Upper lobe of right lung (tissue), 1 donor: ENCODE measurements at places on chromosomes 3 and 15.

DNA sequence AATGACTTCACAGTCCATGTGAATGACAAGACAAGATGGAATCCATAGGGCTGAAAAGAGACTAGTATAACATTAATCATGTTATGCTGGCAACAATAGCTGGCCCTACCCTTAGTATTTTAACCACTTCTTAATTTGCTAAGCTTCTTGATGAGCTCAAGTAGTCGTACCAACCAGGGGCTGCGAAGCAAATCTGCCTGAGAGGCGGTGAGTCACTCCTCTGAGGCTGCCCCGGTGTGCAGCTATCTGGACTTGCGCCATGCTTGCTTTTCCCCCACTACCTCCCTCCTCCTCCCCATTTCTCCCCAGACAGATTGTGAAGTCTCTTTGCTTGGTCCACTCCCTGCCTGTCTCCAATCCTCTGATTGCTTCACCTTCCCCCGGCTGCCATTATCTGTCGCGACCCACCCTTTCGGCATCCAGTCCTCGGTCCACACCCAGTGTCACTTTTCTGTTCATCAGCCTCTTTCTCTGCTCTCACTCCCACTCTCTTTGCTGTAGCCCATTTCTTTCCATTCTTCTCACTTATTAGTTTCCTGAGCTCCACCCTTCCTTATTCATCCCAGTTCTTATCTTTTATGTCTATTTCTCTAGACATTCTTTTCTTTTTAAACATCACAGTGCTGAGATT lies 42.7 kb downstream of the DUT start:
- peak; percentile 60 for DNase-seq

GRCh38 chr3:53630547-53630946 lies 136.1 kb downstream of the CACNA1D start:
- DNase-seq = no peak

DNA sequence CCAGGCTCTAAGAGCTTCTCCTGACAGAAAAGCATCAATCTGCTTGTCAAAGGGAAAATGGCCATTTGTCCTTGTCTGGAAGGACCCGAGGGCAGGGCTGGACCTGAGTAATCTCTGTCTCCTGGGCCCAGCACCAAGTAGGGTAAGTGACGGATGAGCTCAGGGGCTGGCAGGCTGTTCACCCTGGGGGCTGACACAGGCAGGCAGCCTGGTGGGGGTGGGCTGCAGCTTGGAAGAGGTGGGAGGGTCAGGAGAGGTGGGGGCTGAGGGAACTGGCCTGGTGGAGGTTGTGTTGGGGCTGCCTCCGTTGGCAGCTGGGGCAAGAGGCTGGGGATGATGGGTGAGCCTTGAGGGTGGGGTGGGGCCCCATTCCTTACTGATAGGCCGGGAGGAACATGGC lies 42.3 kb upstream of the ADPGK start:
- no peak for DNase-seq

DNA sequence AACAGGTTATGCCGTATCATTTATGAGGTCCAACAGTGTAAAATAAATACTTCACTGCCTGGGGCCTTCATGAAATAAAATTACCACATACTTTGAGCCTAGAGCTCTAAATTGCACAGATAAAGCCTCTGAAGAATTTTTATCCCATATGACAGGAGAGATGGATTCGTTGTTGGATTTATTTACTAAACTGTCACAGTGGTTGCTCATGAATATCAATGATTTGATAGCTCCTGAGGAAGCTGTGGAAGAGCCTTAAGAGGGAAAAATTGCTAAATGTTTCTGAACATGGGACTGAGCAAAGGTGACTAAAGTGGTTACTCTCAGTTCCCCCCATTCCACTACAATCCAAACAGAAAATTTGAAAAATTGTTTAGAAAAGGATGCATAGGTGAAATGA lies 558.9 kb upstream of the IL12A start:
- no peak for DNase-seq

GRCh38 chr3:138946663-138947494 lies at the start of the genes FOXL2 and FOXL2NB:
Gene FOXL2, minus strand, starts transcription at chr3:138947137. Its CDS starts 415 bp downstream, at chr3:138946722.
Gene FOXL2NB, plus strand, starts transcription at chr3:138947217. Its CDS starts 148 bp downstream, at chr3:138947365.
- DNase-seq = no peak

- no peak for DNase-seq
These were observed 190.7 kb downstream of the LSAMP start for GRCh38 chr3:116254541-116254940.

- no peak for DNase-seq
These were observed 147.1 kb upstream of the LPP start for GRCh38 chr3:188006726-188007393.

DNA sequence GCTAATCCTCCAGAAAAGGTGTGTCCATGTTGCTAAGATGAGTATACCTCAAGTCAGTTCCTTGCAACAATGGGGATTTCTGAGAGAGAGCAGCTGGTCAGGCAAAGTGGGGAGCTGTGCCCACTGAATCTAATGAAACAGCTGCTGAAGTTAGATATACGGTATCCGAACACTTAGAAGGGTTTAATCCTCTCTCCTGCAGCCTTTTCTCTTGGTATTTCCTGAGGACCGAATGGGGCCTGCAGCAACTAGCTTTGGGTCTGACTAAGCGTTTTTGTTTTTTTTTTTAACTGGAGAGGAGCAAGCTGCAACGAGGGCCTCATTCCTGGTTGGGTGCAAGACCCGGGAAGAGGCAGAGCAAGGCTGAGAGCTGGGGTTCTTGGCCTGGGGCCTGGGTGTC lies 37.6 kb upstream of the BNC1 start:
- DNase-seq = no peak

GRCh38 chr3:54426381-54426780 lies 304.0 kb downstream of the CACNA2D3 start:
- no peak for DNase-seq

- DNase-seq = no peak
These were observed 180.1 kb downstream of the RORA start for GRCh38 chr15:61049028-61049427.

DNA sequence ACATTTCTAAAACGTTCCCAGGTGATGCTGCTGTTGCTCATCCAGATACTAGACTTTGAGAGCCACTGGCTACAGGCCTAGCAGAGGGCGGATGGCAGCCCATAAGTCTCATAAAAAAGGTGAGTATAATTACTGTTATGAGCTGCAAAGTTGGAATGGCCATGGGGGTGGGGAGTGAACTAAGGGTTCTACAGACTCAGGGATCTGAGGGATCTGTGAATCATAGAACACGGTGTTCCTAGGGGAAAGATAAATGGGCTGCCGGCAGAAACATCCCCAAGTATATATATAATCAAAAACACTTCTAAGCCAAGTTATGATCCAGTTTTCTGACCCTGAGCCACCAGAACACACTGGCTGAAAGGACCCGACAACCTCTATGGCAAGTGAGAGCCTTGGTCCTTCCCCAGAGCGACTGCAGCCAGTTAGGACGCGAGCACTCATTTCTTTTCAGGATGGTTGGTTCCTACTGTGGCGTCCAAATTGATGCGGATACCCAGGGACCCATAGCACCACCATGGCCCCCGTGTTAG lies 7.9 kb upstream of the SYNM start:
- no peak for DNase-seq

DNA sequence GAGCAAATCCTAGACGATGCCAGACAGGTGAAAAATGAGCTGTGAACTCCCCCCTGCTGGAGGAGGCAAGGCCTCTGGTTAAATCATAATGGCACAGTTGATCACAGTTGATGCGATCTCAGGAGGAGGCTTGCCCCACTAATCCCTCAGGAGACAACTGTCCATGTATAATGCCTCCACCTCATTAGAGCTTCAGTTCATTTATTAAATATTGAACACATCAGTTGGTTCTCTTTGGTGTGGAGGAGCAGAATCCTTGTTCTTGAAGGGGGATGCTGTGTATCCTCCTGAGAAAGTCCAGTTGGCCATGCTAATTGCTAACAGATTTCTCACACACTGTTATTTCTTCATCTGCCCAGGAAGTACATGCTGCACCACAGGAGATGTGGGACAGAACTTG lies 290.5 kb downstream of the IGSF11 start:
- no peak for DNase-seq

- no peak for DNase-seq
These were observed 64.1 kb downstream of the BTD start for GRCh38 chr3:15665510-15666150.

GRCh38 chr3:61233746-61234145 lies 17.5 kb downstream of the FHIT start:
- no peak for DNase-seq

DNA sequence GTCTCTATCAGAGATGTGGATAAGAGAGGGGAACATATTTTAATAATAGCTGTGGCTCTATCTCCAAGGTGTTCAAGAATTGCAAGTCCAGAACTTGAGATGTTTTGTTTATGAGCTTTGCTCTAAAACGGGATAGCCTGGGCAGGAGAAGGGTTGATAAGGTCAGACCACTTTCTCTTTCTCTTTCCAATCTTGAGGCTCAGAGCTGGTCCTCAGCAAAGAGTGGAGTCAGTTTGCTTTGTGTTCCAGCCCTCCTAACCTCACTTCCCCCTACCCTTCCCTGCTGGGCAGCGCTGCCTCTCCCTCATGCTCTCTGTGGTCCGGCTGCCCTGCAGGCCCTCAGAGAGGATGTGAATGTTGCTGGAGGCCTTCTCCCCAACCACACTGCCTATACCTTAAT lies 13.8 kb downstream of the KLHL6 start:
- DNase-seq = no peak

- no peak for DNase-seq
These were observed 2.9 kb downstream of the ADPRH start for GRCh38 chr3:119582178-119582577.

DNA sequence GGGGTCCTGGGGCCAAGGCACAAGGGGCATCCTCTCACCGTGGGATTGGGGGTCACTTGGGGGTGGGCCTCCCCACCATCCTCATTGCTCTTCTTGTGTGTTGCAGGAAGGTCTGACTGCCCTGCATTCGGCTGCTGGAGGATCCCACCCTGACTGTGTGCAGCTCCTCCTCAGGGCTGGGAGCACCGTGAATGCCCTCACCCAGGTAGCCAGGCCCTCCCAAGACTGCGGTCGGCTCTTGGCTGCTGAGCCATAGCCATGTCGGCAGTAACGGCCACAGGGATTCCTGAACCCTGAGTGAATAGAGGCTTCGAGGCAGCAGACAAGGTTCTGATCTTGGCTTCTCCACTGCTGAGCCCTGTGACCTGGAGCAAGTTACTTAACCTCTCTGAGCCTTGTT lies 19.7 kb downstream of the ANKDD1A start:
- no peak for DNase-seq

DNA sequence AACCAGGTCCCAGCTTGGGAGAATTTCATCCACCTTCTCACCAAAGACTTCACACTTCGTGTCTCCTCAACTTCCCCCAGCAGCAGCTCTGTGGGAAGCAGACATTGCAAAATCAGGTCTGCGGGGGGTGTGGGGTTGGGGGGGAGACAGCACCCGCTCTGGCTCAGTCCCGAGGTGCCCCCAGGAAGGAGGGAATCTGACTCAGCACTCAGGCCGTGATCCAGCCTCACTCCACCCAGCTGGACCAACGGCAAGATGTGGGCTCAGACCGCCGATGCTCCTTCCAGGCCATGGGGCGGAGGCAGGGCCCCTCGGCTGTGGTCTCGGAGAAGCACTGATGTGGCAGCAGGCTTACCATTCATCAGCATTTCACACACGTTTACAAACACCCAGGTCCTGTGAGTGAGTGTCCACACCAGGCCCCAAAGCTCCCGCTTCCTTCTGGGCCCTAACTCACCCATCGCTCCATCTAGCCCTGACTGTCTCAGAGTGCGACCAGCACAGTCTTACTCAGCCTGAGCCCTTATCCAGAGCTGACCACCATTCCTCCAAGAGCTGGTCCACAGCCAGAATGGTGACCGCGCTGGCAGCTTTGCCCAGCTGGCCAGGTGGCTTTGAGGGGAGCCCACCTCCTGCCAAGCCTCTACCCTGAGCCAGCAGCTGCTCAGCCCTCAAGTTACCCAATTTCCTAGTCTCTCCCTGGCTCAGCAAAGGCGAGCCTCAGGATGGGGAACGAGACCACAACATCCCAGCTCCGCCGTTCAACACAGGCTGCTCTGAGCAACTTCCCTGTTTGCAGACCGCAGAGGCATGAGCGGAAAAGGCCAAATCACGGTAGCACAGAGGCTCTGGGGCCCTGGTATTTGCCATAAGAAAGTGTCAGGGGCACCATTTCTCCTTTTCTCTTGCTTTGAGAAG lies 3.3 kb downstream of the STAB1 start:
- peak; percentile 79 for DNase-seq

DNA sequence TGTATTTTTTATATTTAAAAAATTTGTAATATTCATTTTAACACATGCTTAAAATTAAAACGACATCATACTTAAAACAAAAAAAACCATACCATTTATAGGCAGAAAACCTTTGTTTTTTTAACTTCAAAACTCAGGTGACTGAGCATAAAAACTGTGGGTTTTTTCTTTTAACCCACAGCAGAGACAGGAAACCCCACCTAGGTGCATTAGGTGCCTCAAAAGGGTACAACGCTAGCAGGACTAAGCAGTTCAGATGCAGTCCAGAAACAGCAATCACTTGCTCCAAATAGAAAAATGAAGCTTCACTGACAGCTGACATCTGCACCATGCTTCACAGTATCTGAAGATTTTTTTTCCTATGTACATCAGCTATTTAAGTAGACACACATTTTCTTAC lies 52.3 kb downstream of the GLB1 start:
- no peak for DNase-seq

DNA sequence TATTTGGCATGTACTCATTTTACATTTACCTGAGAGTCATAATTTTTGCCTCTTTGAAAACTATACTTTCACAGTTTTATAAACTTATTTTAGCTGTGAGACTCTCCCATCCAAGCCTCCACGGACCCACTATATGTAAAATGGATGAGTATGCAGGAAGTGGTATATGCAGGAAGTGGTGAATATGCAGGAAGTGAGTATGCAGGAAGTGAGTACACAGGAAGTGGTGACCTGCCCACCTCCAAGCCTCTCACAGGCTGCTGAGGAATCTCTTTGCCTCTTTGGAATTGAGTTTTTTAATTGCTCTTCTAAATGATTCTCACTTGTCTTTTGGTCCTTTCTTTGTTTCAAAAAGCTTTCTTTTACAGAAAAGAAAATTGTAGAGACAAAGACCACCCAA lies 85.2 kb downstream of the KBTBD8 start:
- no peak for DNase-seq

DNA sequence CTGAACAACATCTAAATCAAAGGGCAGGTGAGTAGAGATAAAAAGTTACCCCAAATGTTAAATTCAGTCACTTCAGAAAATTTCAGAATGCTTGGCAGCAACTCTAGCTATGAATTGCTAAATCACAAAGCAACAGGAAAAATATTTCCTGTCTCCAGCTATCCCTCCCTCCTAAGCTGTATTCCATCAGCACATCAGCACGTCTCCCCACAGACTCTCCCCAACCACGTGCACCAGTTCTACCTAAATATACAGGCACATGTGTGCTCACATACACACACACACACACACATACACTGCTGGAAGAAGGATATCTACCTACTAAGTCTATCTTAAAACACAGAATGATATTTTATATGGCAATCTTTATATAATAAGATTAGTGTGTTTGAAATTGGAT lies 177.1 kb upstream of the ARHGEF26 start:
- no peak for DNase-seq

GRCh38 chr3:179991883-179992282 lies 44.9 kb downstream of the PEX5L start:
- DNase-seq = no peak

GRCh38 chr3:141643391-141643790 lies 94.7 kb upstream of the RNF7 start:
- DNase-seq = no peak

GRCh38 chr15:62059816-62060112 lies 483 bp downstream of the VPS13C start:
- peak; percentile 80 for DNase-seq

- no peak for DNase-seq
These were observed 150.3 kb upstream of the MCTP2 start for GRCh38 chr15:94080989-94081605.
